Natural killer cell treated with Interleukin-12 subunit alpha and Interleukin-12 subunit beta and Interleukin-15 and Interleukin-18, amount 100 ng/mL, for 72 hours (primary cell): ENCODE measurements at places on chromosomes 11 and 22.

- peaks cover 45% of the 10 kb centered on the region for H3K4me1 ChIP-seq
- peak; percentile 88 for DNase-seq
- H3K27ac ChIP-seq = peak overlapping the region; percentile 91
- H3K36me3 ChIP-seq = no peaks in the 10 kb centered on the region
Measured at GRCh38 chr11:2380807-2381350, 3.8 kb downstream of the CD81 start.

- no peaks in the 10 kb centered on the region for H3K36me3 ChIP-seq
- no peaks in the 10 kb centered on the region for H3K4me1 ChIP-seq
- no peak overlapping the region for H3K4me3 ChIP-seq
Measured at GRCh38 chr22:40029189-40029890, 34.6 kb downstream of the FAM83F start.

DNA sequence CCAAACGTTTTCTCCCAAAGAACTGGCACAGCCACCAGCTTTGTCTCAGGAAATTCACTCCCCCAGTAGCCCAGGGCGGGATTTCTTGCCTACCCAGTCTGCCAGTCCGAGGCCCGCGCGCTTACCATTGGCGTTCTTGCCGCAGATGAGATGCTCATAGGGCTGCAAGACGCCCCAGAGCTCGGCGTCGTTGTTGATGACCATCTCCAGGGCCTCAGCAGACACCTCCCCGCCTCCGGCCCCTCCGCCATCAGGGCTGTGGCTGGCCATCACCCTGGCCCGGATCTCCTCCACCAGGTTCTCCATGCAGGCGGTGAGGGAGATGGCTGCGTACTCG, 1.3 kb downstream of the ABTB2 start:
- no peak overlapping the region for H3K27ac ChIP-seq
- DNase-seq = no peak
- peak overlapping the region; percentile 82 for H3K4me3 ChIP-seq
- peaks cover 38% of the 10 kb centered on the region for H3K4me1 ChIP-seq
- H3K27me3 ChIP-seq = peaks cover 24% of the 10 kb centered on the region

GRCh38 chr22:30398685-30399680, 2.2 kb downstream of the SEC14L2 start:
- no peak overlapping the region for H3K27ac ChIP-seq
- no peaks in the 10 kb centered on the region for H3K36me3 ChIP-seq
- H3K4me1 ChIP-seq = peaks cover 13% of the 10 kb centered on the region
- no peak for DNase-seq
- H3K27me3 ChIP-seq = peaks cover 17% of the 10 kb centered on the region
- peak overlapping the region; percentile 21 for H3K4me3 ChIP-seq

GRCh38 chr11:116721988-116722387, 50.8 kb downstream of the BUD13 start:
- H3K36me3 ChIP-seq = no peaks in the 10 kb centered on the region
- H3K4me1 ChIP-seq = no peaks in the 10 kb centered on the region
- DNase-seq = no peak
- no peak overlapping the region for H3K4me3 ChIP-seq
- H3K27ac ChIP-seq = no peak overlapping the region

GRCh38 chr11:61061081-61061826, 41.0 kb upstream of the CD5 start:
- H3K36me3 ChIP-seq = no peaks in the 10 kb centered on the region
- peaks cover 26% of the 10 kb centered on the region for H3K4me1 ChIP-seq
- H3K4me3 ChIP-seq = peak overlapping the region; percentile 82
- peak overlapping the region; percentile 90 for H3K27ac ChIP-seq
- peaks cover 7% of the 10 kb centered on the region for H3K27me3 ChIP-seq

GRCh38 chr22:20204311-20204710, 53.5 kb upstream of the CCDC188 start:
- H3K4me3 ChIP-seq = no peak overlapping the region
- no peaks in the 10 kb centered on the region for H3K36me3 ChIP-seq
- no peak overlapping the region for H3K27ac ChIP-seq
- peaks cover 23% of the 10 kb centered on the region for H3K4me1 ChIP-seq
- no peak for DNase-seq
- no peaks in the 10 kb centered on the region for H3K27me3 ChIP-seq

DNA sequence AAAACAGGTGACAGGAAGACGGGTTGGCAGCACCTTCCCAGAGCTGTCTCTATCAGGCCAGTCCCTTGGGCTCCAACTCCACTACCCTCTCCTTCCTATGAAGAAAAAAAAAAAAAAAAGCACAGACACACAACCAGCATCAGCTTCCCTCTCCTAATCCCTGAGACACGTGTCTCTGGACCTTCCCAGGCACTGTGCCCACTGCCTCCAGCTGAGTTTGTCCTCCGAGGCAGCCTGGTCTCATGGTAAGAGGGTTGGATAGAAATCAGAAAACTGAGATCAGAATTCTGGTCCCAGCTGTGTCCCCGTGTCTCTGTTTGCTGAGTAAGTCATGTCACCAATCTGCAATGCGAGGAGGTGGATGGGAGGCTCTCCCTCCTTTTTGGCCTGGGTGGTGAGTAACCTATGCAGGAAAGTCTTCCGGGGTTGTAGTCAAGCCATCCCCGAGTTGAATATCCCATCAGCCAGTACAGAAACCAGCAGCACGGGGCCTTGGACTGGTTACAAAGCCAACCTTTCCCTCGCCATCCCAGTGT, 193.7 kb upstream of the TBCEL start:
- no peak for DNase-seq
- H3K27me3 ChIP-seq = peaks cover 6% of the 10 kb centered on the region
- H3K4me3 ChIP-seq = no peak overlapping the region
- no peaks in the 10 kb centered on the region for H3K36me3 ChIP-seq
- peaks cover 7% of the 10 kb centered on the region for H3K4me1 ChIP-seq

DNA sequence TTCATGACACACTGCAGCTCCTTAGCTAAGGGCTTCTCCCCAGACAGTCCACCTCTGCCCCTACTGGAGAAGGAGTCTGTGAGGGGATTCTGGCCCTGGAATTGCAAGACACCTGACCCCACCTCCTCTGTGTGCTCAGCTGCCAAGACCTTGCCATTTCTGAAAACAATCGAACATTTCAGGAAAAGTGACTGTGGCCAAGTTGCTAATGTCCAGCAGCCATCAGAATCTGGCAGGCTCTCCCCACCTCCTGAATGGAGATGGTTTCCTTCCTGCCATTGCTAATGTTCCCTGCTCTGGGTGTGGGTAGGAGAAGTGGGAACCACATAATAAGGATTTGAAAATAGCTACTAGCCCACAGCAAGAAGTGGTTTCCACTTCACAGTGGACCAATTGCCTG, 127.2 kb upstream of the ALX4 start:
- H3K36me3 ChIP-seq = no peaks in the 10 kb centered on the region
- peaks cover 36% of the 10 kb centered on the region for H3K27me3 ChIP-seq
- no peaks in the 10 kb centered on the region for H3K4me1 ChIP-seq
- DNase-seq = no peak
- no peak overlapping the region for H3K27ac ChIP-seq

DNA sequence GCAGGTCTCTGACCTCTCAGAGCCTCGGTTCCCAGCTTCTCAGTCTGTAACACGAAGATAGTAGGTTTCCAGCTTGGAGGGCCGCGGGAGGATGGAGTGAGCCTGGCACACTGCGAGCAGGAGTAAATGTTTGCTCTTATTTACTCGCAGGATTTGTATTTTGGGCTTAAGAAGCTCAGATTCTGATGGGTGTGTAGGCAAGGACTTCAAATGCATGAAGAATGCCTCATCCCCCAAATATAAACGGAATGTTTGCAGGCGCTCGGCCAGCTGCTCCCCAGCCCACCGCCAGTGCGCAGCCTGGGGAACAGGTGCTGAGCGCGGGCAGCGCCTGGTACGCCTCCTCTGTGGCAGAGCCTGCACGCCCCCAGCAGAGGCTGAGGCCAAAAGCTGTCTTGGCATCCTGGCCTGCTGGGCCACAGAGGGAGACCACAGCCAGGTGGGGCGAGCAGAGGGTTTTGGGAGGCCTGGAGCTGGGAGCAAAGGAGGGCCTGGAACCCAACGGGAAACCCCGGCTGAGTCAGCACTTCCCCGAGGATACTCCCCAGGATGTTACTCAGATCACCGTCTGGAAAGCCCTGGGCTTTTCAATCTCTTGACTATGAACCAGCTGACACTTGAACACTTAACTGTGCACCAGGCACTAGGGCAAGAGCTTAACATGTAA, 9.4 kb downstream of the EHD1 start:
- peak overlapping the region; percentile 88 for H3K4me3 ChIP-seq
- H3K27ac ChIP-seq = peak overlapping the region; percentile 94
- H3K27me3 ChIP-seq = no peaks in the 10 kb centered on the region
- no peak for DNase-seq
- peaks cover 67% of the 10 kb centered on the region for H3K4me1 ChIP-seq

GRCh38 chr11:48248902-48249301, 4.0 kb downstream of the OR4X2 start:
- H3K4me3 ChIP-seq = no peak overlapping the region
- no peaks in the 10 kb centered on the region for H3K36me3 ChIP-seq
- H3K27ac ChIP-seq = no peak overlapping the region
- DNase-seq = no peak
- H3K4me1 ChIP-seq = no peaks in the 10 kb centered on the region
- H3K27me3 ChIP-seq = peaks cover 20% of the 10 kb centered on the region

DNA sequence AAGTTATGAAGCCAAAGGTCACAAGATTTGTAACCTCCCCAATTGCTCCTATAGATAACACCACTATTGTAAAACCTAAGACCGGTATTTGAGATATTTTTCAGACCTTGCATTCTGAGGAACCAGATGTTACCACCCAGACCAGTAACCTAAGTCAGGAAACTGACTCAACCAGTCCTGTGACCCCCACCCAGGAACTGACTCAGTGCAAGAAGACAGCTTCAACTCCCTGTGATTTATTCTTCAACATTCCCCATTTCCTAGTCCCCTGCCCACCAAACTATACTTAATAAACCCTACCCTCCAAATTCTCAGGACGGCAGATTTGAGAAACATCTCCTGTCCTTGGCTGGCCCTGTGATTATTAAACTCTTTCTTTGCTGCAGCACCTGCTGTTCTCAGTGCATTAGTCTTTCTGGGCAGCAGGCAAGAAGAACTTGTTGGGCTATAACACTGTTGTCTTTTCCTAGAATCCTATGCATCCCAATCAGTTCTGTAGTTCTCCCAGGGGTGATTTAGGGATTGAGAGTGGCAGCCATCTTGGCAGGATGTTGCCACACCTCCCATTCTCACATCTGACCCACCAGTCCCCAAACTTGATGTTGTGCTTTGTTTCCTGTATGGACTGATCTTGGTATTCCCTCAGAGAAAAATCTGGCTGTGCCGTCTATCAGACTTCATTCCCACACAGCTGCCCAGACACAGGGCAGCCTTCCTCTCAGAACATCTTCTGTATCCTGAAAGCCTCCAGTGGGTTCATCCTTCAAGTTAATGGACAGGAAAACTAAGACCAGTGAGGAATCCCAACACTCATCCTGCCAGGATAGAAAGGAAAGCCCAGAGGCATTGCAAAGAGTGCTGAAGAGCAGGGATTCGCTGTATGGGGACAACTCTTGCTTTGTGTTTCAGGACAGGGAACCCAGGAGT, 104.0 kb downstream of the PDE2A start:
- peaks cover 37% of the 10 kb centered on the region for H3K4me1 ChIP-seq
- no peaks in the 10 kb centered on the region for H3K27me3 ChIP-seq
- DNase-seq = peak; percentile 63
- no peaks in the 10 kb centered on the region for H3K36me3 ChIP-seq
- H3K27ac ChIP-seq = peak overlapping the region; percentile 87
- H3K4me3 ChIP-seq = peak overlapping the region; percentile 53

DNA sequence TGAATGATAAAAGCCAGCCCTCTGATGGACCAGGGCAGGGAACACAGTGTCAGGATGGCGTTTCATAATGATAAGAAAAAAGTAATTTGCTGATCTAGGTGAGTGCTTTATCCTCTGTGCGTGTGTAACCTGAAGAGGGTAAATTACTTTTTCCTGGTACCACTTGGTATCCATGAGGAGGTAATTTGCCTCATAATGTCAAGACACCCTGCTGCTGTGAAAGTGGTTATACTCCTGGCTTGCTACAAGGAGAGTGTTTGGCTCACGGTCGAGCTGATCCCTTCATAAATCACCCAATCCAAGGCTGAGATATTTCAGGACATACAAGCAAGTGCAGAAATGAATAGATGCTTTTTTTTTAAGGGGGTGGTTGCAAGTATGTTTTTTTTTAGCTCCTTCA, 207.2 kb upstream of the PGR start:
- H3K27me3 ChIP-seq = no peaks in the 10 kb centered on the region
- no peaks in the 10 kb centered on the region for H3K4me1 ChIP-seq
- no peaks in the 10 kb centered on the region for H3K36me3 ChIP-seq
- no peak overlapping the region for H3K4me3 ChIP-seq
- no peak overlapping the region for H3K27ac ChIP-seq

GRCh38 chr22:40040927-40041326, 46.2 kb downstream of the FAM83F start:
- H3K4me1 ChIP-seq = peaks cover 4% of the 10 kb centered on the region

- no peaks in the 10 kb centered on the region for H3K4me1 ChIP-seq
- H3K27me3 ChIP-seq = no peaks in the 10 kb centered on the region
- no peak for DNase-seq
- peaks cover 5% of the 10 kb centered on the region for H3K36me3 ChIP-seq
Measured at GRCh38 chr11:50037251-50037650, 4.6 kb downstream of the OR4C45 start.

GRCh38 chr11:130068986-130069658, 572 bp upstream of the APLP2 start:
- peak overlapping the region; percentile 97 for H3K4me3 ChIP-seq
- H3K4me1 ChIP-seq = peaks cover 28% of the 10 kb centered on the region
- DNase-seq = peak; percentile 67

DNA sequence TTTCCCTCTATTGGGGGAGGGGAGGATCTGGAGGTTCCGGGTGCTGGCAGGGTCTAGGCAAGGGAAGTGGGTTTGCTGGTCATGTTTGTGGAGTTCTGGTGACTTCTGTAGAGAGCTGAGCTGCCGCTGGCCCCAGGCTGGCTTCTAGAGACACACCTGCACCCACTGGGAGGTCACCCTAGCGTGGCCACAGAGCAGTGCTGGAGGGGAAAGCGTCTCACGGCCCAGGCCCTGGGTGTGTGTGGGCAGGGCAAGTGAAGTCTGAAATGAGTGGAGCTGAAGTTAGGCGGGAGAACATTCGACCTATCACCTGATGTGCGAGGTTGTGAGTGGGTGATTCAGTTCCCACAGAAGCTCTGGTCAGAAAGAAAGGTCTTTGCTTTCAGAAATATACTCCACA, 27.9 kb downstream of the SMIM38 start:
- no peak overlapping the region for H3K4me3 ChIP-seq
- H3K36me3 ChIP-seq = no peaks in the 10 kb centered on the region
- peaks cover 14% of the 10 kb centered on the region for H3K27me3 ChIP-seq
- H3K4me1 ChIP-seq = no peaks in the 10 kb centered on the region
- no peak overlapping the region for H3K27ac ChIP-seq

DNA sequence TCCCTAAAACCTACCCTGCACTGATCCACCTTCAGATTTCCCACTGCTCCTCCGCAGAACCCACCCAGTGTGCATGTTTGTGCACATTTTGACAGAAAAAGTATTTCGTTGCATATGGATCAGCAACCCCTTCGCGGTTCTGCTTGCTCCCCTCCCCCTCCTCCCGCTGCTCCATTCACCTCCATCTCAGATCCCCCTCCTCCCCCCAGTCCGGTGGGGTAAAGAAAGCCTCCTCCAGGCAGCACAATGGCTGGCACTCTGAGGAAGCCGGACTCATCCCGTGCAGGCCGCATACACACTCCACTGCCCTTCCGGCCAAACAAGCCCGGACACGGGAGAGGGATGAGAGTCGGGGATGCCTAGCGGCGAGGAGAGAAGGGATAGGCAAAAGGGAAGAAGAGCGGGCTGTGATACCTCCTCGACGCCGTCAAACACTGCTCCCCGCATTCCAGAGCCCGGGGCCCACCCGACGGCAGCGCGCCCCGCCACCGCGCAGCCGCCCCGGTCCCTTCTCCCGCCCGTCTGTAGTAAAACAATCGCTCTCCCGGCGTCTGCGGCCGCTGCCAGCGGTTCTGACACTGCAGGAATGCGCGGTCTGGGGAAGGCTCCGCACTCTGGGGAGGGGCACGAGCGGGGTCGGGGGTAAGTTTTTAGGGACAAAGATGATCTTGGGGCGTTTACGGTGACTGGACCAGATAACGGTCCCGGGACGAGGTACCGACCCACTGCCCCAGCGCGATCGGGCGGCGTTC, 915 bp downstream of the FEZ1 start:
- H3K4me1 ChIP-seq = peaks cover 37% of the 10 kb centered on the region
- peak overlapping the region; percentile 63 for H3K27ac ChIP-seq
- H3K27me3 ChIP-seq = no peaks in the 10 kb centered on the region
- peak overlapping the region; percentile 94 for H3K4me3 ChIP-seq
